ENCODE measurements at places on chromosomes 4 and X.

- DNase-seq, result no peak
Measured at GRCh38 chr4:91325495-91325894, 978.3 kb upstream of the GRID2 start.

DNA sequence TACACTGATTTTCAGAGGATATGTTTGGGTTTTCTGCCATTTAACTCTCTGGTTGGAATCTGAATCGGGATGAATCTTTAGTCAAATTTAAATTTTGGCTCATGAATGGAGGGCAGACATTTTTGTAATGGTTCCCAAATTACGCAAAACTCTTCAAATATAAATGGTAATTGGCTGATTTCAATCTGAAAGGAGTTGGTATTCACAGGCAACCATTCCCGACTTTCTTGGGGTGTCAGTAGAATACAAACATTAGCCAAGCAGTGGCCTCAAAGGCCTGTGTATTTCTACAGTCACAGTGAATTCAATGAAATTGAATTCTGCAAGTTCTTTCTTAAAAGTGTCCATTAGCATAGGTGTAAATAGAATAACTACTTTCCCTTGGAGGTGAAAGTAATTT is 668.8 kb upstream of the PRKX start:
- no peak for DNase-seq

DNA sequence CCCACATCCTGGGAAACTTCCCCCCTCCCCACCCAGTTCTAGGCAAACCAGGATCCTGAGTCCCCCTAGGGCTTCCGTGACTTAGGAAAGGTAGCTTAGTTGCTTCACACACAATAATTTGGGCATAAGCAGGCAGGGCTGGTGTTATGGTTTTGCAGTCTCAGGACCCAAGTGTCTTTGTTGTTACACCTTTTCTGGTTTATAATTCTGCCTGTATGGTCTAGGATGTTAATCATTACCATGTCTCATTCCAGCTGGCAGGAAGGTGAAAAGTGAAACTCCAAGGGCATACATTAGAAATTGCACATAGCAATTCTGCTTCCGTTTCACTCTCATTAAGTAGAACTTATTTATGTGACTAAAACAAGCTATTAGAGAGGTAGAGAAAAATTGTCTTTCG is 16.8 kb downstream of the UGT8 start:
- no peak for DNase-seq

- no peak for DNase-seq
Measured at GRCh38 chrX:154038656-154039055, 19.0 kb upstream of the IRAK1 start.

DNA sequence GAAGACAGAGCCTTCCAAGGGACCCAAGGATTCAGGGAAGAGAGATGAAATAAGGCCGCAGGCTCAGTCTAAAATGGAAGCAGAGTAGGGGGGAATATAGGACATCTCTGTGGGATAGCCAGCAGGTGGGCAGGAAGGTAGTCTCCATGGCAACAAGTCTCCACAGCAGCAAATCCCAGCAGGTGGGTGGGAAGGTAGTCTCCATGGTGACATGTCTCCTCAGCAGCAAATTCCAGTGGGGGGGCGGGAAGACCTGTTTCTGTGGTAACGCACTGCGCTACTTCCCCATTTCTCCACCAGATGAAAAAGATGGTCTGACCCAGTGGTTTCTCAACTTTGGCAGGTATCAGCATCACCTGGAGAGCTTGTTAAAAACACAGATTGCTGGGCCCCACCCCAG is 18.3 kb downstream of the NLGN3 start:
- no peak for DNase-seq

- DNase-seq, result no peak
Measured at GRCh38 chr4:81412946-81413495, 58.7 kb downstream of the RASGEF1B start.
